ENCODE measurements at places on chromosomes 2 and 18.

DNA sequence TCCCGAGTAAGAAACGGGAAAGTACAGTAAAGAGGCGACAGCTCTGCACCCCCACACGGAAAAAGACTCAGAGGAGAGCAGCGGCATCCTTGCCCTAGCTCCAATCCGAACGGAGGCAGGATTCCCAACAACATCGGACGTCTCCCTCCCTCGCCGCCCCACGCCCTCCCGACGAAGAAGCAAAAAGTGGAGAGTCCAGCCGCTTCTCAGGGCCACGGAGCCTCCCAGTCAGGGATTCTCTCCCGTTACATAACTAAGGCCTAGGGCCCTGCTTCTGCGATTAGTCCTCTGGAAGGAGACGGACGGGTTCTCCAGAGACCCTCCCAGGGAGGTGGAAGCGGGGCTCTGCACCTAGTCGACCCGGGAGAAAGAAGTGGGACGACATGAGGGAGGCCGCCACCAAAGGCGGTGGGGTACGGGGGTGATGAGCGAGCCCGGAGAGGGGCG, 587 bp downstream of the SUMO1 start:
- peak; percentile 3 for DNase-seq

DNA sequence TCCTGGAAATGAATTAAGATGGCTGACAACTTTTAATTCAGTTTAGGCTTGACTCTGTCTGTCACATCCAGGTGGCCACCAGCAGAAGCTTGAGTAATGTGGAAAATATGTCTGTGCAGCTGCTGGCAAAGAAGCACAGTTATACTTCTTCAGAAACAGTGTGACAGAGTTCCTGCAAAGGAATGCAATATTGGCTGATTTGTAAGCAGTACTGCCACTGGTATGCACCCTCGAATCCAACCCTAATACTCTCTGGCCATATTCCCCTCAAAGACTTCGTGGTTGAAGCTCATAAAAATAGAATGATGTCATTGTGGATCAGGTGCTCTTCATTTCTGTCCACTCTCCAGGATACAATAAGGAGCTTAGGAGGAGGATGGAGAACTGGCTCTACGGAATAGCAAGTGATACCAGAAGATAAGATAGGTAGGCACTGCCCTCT, 86.2 kb downstream of the METTL8 start:
- DNase-seq: no peak

DNA sequence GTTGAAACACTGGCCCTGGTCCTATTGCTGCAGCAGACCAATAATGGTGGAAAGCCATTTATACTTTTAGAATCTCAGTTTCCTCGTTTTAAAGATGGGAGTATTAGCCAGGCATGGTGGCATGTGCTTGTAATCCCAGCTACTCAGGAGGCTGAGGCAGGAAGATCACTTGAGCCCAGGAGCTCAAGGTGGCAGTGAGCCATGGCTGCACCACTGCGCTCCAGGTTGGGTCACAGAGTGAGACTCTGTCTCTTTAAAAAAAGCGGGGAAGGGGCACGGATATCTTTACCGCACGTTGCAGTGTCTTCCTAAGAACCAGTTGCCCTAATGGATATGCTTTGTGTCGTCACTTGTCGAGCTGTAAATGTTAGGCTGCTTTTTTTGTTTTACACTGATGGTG, 8.3 kb downstream of the MTCL1 start:
- no peak for DNase-seq

DNA sequence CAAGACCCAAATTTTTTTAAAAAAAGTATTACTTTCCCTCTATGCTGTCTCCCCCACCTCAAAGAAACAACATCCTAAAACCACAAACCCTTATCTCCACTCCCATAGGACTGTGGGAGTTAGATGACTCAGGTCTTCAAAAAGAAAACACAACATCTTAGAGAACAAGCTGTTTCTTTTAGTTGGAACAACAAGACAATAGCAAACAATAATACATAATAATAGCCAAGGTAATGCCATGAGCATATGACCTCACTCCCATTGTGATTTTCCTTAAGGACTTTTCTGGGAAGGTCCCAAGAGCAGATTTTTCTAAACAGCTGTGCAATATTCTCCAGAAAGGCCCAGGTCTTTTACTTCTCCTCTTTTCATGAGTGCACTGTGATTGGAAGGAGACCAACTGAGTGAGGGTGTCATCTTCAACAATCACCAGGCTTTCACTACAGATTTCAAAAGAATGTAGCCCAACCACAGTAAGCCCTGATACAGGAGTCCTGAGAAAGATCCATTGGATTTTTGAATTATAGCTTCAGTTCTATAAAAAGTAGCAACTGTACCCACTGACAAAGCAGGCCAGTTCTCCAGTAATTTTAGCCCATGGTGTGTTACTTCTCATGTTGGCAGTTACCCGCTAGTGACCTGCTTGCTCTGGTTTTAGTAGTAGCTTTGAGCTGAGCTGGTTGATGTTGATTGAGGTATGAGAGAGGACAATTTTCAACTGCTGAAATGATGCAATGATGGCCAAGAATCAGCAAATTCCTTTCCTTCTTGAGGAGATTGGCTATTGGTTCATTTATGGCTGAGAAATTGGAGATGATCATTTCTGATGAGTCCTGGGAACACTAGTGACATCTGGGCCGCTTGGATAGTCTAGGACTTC, 144.5 kb upstream of the TCF4 start:
- DNase-seq: no peak

- DNase-seq: peak; percentile 29
Measured at GRCh38 chr2:69830045-69830905, 815 bp downstream of the GMCL1 start.

- no peak for DNase-seq
Measured at GRCh38 chr2:74384051-74384450, 3.9 kb upstream of the DCTN1 start.

GRCh38 chr2:71897836-71898235, 249.8 kb downstream of the CYP26B1 start:
- no peak for DNase-seq

DNA sequence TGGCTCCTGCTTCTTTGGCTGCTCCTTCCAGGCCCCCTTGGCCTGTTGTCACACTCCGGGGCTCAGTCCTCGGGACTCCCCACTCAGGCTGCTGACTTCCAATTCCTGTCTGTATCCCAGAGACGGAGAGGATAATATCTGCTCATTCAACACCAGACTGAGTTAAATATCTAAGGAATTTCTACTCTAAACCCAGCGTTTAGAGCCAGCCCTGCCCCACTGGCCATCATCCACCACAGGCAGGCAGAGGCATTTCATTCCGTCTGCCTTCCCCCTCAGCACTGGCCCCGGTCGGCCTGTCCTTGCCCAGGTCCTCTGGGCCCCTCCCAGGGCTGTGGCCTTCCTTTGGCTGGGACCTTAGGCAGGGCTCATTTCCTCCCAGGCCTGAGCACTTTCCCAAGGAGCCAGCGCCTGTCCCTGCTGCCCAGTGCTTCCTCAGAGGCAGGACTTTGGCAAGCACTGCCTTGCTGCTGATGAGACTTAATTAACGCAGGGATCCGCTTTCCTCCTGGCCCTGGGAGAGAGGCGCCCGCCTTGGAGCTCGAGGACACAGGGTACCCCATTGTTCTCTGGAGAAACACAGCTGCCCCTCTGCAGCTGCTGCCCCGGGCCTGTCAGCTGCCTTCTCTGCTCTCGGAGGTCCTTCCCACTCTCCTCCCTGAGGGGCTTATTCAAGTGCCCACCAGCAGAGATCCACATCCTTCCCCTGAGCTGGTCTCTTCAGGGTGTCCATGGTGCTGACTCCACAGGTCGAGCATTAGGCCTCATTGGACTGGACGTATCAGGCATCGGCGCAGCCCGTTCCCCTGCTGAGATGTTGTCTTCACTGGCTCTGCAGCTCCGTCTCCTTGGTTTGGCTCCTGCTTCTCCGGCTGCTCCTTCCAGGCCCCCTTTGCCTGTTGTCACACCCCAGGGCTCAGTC, 42.8 kb downstream of the ATOH8 start:
- DNase-seq: no peak

GRCh38 chr2:54330926-54331835, 75.2 kb upstream of the TSPYL6 start:
- no peak for DNase-seq

DNA sequence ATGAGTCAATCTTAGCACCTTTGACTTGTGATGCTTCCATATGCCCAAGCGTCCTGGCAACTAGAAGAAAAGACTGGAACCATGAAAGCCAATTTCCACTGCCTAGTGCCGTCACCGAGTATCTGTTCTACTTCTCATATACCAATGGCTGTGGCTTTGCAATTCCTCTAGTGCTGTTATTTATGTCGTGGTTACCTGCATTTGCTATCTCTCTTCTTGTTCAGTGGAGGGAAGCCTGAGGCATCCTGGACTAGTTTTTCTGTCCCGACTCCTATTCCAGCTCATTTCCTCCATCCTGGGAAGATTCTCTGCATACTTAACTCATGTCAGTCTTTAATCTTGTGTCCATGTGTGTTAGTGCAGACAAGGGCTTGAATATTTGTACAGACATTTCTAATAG, 117.9 kb downstream of the FEZ2 start:
- no peak for DNase-seq

DNA sequence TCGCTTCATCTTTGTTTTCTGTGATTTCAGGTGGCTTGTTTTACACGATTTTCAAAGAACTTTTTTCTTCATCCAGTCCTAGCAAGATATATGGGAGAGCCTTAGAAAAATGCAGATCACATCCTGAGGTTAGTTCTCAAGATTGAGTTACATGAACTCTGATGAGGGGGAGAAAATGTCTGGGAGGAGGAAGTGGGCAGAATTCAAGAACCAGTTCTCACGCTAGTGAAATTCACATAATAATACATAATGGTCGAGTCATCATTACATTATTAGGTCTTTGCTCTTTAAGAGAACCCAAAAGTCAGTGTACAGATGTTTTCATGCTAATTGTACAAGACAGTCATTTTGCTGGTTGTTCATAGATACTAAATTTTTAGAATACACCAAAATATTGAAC, 7.0 kb downstream of the TIMM21 start:
- DNase-seq: no peak

- DNase-seq: no peak
Measured at GRCh38 chr2:24832073-24832461, 38.8 kb downstream of the CENPO start.

DNA sequence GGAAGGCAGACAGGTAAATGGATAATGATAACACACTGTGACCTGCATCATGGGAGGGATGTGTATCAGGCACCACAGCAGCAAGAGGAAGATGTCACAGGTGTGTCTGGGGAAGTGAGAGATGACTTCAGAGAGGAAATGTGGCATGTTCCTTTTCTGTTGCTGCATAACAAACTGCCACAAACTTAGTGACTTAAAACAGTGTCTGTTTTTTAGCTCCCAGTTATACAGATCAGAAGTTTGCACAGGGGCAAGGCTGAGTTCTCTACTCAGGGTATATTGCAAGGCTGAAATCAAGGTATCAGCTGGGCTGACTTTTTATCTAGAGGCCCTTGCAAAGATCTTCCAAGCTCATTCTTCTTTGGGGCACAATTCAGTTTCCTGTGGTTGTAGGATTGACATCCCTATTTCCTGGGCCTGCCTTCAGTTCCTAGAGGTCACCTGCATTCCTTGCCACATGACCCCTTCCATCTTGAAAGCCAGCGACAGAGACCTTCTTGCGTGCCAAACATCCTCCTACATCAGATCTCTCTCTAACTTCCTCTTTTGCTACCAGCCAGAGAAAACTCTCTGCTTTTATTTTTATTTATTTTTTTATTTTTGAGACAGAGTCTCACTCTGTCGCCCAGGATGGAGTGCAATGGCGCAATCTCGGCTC, 2.1 kb upstream of the MAP3K2 start:
- DNase-seq: peak; percentile 50

DNA sequence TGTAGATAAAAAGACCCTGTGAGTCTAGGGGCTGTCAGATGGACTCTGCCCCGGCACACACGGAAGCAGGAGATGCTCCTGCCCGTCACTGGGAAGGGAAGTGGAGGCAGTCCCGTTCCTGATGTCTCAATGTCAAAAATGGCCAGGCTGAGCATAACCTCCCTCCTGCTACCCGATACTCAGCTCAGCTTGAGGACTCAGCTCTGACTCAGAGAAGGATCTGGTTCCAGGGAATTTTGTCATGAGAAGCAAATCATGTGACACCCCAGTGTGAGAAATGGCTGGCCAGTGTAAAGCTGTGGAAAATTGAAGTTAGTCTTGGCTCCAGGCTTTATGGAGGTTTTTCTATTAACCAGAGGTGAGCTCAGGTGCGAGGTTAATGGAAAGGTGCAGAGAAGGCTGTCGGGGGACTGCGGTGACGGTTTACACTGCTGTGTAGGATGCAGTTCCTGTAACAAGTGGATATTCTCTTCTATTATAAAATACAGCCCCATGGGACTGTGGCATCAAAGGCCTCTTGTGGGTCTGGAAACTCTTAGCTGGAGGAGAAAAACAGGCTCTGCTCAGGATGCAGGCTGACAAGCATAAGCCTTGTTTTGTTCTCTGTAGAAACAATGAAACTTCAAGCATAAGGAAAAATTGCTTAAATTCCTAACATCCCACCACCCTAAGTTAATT, 24.7 kb upstream of the AGAP1 start:
- no peak for DNase-seq

GRCh38 chr18:74524097-74524496, 10.2 kb upstream of the CNDP1 start:
- DNase-seq: no peak

- no peak for DNase-seq
Measured at GRCh38 chr2:202510911-202511310, 123.9 kb upstream of the FAM117B start.

All from CD4-positive, alpha-beta T cell treated with Interleukin-15 for 4 hours (primary cell).